ENCODE measurements at places on chromosomes 5 and 9. TPM values are rescaled to one million over a fixed set of nuclear protein-coding genes. Genes with fewer than 3 reads are reported as not detected.

The GPR151 gene
- total RNA-seq: not detected

The TEX48 gene
- not detected for total RNA-seq

DNA sequence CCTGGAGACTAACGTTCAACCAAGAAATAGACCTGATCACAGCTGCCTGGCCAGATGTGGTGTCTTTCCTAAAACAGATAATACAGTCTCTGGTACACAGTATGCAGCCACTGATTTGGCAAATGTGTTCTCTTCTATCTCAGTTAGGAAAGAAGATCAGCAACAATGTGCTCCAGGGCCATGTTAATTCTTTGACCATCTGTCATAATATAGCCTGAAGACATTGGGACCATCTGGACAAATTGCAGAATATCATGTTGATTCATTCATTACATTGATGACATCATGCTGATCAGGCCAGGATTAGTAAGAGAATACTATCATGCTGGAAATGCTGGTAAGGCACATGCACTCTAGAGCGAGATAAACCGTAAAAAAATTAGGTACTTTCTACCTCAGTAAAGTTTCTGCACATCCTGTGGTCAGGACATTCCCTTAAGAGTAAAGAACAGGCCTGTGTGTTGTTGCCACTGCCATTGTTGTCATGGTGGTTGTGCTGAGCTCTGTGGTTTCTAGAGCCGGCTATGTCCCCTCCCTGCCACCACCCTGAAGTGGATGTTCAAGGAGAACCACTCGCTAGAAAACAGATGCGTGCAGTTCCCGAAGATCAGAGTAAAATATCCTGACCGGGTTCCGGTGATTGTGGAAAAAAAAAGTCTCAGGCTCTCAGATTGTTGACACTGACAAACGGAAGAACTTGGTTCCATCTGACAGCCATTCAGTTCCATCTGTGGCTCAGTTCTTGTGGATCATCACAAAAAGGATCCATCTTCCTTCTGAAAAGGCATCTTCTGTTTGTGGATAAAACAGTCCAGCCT lies 6.4 kb upstream of the JMY start:
- peaks cover 7% of the 10 kb centered on the region for H3K4me1 ChIP-seq
- H3K27ac ChIP-seq: no peak overlapping the region
- DNase-seq: no peak

The PCSK5 gene
- total RNA-seq: not detected

DNA sequence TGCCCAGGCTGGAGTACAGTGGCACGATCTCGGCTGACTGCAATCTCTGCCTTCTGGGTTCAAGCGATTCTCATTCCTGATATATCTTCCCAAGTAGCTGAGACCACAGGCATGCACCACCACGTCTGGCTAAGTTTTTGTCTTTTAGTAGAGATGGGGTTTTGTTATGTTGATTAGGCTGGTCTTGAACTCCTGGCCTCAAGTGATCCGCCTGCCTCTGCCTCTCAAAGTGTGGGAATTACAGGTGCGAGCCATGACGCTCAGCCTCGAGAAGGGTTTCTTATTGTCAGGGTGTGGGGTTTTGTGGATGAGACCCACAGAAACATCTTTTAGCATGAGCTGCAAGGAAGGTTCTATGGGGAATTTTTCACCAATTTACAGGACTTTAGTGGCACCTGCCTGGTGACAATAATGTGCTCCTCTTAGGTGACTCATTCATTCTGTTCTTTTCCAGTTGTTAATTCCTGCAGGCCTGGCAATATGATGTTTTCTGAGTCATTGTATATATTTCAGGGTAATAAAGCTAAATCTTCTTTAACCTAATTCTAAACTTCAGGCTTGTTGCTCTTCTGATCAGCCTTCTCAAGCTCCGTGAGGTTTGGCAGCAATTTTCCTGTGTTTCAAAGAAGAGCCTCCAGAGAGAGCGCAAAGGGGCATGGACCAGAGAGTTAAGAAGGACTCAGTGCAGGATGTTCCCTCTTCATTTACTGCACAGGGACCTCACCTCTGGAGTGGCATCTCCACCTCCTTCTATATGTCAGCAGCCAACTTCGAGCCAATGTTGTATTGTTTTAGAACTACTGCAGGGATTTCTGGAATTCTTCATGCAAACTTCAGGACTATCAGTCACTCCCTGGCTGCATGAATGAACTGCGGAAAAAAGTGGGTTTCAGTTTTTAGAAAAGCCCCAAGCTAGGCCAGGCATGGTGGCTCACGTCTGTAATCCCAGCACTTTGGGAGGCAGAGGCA lies 77.8 kb upstream of the ZNF618 start:
- no peaks in the 10 kb centered on the region for H3K36me3 ChIP-seq
- H3K27me3 ChIP-seq: peaks cover 5% of the 10 kb centered on the region
- DNase-seq: no peak
- no peaks in the 10 kb centered on the region for H3K4me1 ChIP-seq

The PRSS3 gene
- total RNA-seq: not detected
